ENCODE measurements at places on chromosomes 6 and 20.

DNA sequence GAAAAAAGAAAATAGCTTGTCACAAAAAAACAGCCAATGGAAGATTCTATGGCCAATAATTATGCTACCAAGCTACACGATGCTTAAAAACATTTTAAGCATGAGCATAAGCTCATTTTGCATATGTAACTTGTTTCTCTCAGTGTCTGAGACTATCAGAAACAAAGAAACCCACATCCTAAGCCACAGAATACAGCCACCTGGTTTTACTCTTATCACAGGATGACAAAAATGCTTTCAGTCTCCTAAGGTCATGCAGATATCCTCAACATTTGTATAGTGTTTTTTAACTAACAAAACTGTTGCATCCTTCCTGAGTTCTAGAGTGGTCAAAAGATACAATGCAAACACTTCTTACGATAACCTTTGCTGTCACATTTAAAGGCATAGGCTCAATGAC is 172.1 kb upstream of the RUNX2 start:
- DNase-seq: no peak

DNA sequence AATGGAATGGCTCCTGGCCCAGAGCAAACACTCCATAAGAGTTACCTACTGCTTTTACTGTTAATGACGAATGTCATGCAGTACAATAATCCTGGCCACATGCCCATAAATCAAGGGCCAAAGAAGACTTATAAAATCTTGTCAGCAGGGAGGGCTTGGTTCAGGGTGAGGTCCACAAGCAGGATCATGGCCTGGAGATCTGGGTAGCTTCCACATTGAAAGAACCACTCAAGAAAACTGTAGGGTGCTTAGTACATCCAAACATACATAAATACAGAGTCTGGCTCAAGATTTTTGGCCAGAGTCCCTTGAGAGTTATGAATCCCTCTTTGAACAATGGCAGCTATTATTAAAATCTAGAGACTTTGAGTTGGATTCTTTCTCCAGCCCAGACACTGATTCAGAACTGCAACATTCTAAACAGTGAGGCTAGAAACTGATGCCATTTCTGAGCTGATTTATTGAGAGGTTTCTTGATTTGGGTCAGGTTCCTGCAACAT is 188.7 kb downstream of the CDC5L start:
- no peak for DNase-seq

GRCh38 chr20:51342510-51343236 is 199.8 kb downstream of the NFATC2 start:
- DNase-seq: no peak

DNA sequence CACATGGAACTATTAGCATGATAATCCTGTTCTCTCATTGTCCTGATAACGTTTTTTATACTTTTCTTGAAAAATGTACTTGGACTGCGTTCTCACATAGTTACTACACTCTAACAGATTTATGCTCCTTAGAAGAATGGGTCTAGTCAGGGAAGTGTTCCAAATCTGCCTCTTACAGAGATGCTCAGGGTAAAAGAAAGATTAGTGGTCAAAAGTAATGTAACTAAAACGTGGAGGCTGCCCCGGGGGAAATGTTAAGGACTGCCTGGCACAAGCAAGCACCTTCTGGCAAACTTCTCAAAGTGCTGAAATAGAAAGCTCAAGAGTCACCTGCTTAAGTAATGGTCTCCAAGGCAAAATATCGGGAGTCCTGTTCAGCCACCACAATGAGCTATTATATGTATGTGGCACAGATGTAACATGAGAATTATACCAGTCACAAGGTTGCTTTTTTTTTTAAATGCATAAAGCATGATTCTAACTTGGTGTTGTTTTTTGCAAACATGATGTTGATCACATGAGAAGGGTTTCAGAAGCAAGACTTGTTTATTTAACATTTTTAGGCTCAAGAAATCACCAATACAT is 244.5 kb upstream of the JARID2 start:
- DNase-seq: no peak

DNA sequence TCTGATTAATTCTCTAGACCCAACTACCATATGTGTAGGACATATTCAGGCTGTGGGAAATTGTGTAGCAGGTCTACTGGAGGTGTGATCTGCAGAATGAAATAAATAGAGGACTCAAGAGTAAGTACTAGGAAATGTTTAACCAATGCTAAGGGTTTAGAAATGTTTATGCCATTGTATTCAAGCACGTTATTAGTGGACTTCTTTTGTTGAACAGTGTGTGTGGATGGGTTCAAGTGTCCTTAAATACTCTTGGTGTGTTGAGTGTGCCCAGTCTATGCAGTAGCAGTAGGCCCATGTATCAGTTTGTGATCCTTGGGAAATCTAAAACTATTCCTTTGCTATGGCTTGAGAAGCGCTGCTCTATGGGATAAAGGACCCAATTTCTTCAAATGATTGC is 112.1 kb downstream of the FARS2 start:
- no peak for DNase-seq

DNA sequence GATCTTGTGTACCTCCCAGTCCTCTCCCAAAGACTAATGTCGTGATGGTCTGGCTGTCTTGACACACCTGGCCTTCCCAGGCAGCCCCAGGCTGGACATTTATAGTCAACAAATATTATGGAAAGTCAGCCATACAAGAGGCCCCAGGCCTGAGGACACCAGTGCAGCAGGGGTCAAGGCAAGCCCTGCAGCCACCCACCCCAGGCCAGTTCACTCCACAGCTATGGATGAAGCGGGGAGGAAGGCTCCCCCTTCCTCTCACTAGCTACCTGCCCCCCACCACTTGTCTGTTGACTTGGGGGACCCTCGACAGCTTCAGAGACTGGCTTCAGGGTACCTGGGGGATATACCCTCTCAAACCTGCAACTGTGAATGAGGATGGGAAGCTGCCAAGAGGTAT is 132.1 kb downstream of the MRPL14 start:
- no peak for DNase-seq

GRCh38 chr20:44496976-44497375 is 21.3 kb downstream of the TTPAL start:
- no peak for DNase-seq

DNA sequence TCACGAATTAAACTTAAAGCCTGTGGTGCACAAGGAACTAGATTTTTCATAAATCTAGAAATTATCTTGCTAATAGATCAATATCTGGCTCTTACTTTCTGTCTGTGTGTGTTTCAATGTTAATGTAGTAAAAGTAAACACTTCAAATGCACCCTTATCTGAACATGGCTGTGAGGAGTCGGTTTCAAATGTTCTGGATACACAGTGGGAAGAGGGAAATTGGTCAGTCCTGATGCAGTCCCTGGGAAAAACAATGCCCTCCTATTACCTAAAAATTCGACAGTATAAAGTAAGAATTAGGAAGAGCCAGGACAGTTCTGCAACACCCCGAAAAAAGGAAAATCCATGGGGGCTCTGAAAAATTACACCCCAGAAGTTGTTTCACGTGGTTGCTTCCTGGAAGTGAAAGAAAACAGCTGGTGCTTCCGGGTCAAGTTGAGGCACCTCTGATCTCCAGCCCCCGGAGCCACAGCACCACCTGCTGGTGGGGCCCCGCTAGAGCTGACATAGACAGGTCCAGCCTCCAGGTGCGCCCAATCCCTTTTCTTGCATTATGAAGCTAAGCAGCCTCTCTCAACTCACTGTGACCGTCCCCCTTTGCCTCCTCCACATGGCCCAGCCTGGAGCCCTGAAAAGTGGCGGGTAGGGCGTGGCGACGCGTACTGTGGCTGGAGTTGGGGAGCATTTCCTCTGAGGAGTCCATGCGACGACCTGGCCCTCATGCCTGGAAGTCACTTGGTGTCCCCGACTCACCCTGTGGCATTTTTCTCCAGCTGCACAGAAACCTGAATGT is 8.3 kb downstream of the SEMG2 start:
- peak; percentile 60 for DNase-seq

GRCh38 chr6:45376310-45377042 is 1.3 kb downstream of the SUPT3H start:
- no peak for DNase-seq

GRCh38 chr20:1822564-1823449 is 72.4 kb upstream of the SIRPA start:
- no peak for DNase-seq

GRCh38 chr6:79571030-79571367 is 33.8 kb upstream of the LCA5 start:
- DNase-seq: no peak
